Stimulated activated CD8-positive, alpha-beta memory T cell treated with anti-CD3 and anti-CD28 coated beads, Interleukin-7, amount 100 ng/mL, for 1 hour (primary cell): ENCODE measurements at places on chromosomes 2 and 18.

DNA sequence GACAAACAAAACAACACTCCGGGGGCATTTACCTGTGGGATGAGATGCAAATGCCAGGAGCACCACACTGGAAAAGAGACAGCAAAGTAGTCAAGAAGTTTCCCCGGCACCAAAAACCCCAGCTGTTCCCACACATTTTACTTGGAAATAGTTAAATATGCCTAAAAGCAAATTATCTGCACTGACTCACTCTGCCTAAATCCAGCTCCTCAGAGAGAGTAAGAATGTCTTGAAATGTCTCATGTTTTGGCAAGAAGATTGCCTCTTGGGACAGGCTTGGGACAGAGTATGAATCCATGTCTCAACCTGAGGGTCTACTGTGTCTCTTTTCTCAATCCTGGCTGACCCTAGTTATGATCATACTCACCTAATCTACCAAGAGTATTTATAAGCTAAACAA lies 87.5 kb upstream of the RIOK3 start:
- DNase-seq, result no peak

DNA sequence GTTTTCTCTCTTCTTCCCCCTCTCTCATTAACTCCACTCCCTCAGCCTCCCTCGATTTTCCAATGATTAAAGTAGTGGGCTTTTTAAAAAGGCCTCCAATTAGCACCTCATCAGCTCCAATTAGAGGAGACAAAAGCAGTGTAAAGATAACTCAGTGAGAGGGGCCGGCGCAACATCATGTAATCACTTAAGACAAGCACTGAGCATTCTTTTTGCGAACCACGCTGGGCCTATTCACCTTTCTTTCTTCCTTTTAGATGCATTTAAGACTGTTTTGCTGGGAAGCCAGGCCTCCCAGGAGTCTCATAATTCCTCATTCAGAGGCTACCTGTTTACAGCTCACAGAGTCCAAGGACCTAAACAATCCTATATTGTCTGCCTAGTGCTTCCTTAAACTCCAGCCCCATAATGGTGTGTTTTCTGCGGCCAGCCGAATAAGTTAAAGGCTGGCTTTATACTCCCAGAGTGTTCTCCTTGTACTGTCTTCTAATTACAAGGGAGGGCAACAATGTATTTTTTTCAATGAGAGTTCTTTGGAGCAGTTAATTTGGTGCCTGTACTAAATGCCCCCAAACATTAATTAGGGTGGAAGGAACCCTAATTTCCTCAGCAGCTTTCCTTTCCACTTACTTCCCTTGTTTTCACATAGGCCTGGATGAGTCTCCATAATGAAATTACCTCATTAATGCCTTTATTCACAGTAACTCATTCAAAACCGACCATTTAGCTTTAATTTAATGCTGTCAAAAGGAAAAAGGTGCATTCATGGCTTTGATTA lies 28.0 kb upstream of the LMAN1 start:
- no peak for DNase-seq

- no peak for DNase-seq
Measured at GRCh38 chr2:112644933-112645309, 818 bp upstream of the SLC20A1 start.

DNA sequence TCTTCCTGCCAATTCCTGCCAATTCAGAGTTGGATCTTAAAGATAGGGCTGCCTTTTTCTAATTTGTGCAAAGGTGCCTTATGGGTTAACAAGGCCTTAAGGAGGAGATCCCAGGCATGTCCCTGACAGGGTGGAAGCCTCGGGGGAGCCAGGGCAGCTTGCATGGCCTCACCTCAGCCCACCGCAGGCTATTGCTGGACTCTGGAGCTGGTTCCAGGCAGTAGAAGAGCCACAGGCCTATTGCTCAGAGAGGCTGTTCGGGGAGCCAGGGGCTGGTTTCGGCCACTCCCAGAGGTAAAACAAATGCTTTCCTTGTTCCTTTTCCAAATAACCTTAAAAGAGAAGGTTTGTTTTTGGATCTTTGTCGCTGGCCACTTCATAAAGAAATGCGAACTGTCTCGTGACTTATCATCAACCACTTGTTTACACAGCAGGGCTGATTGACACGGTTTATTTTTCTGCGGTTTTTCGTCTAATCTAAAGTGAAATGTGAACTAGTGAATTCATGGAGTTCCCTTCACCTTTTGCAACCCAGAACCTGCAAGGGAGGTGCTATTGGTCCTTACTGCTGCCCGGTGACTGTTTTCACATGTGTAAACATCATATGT lies 108.6 kb downstream of the APOB start:
- DNase-seq, result no peak

DNA sequence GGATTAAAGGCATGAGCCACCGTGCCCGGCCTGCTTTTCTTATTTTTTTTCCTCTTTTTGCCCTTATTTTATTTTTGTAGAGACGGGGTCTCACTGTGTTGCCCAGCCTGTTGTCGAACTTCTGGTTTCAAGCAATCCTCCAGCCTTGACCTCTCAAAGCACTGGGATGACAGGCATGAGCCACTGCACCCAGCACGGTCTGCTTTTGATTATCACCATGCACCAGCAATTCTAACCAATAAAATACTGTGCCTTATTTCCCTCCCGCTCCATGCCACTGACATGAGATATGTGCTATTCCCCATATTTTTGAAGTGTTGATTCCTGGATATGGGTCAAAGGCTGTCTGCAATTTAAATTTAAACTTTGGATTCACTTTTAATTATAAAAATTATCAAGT lies 42.9 kb downstream of the ACYP2 start:
- no peak for DNase-seq

- DNase-seq, result no peak
Measured at GRCh38 chr2:138630164-138630563, 128.6 kb downstream of the SPOPL start.

- DNase-seq, result no peak
Measured at GRCh38 chr2:137929519-137929916, 34.8 kb upstream of the HNMT start.

DNA sequence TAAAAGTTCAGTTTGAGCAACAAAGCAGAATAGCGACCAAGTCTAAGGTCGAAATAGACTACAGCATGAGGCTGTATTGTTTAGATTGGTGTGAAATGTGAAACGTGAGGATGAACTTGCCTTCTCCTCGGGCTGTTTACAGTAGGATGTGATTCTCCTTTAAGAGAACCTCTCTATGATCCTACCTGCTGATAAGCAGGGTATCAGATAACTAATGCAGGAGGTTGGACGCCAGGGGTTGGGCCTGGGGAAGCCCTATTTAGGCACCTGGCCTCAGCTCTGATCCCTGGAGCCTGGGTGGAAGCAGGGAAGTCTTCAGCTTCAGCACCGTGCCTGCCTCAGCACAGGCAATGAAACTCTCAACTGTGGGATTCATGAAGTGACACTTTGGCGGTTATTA lies 11.4 kb downstream of the CRYGD start:
- DNase-seq, result no peak

DNA sequence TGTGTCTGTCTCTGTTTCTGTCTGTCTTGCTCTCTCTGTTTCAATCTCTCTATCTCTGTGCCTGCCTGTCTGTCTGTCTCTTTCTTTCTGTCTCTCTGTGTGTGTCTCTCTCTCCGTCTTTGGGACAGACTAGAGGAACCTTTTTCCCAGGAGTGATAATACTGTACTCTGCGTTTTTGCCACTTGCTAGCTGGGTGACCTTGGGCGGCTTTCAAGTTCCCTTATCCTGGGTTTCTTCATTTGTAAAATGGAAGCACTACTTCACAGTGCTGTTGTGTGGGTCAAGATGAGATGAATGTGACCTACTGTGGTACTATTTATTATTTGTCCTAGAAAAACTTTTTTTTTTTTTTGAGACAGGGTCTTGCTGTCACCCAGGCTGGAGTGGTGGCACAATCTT lies 42.4 kb downstream of the HPCAL1 start:
- DNase-seq, result no peak

DNA sequence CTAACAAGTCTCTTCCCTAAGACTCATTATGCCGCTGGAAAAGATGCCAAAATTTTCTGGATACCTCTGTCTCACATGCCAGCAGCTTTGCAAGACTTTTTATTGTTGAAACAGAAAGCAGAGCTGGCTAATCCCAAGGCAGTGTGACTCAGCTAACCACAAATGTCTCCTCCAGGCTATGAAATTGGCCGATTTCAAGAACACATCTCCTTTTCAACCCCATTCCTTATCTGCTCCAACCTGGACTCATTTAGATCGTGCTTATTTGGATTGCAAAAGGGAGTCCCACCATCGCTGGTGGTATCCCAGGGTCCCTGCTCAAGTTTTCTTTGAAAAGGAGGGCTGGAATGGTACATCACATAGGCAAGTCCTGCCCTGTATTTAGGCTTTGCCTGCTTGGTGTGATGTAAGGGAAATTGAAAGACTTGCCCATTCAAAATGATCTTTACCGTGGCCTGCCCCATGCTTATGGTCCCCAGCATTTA lies 26.3 kb downstream of the DHRS9 start:
- DNase-seq, result no peak

- no peak for DNase-seq
Measured at GRCh38 chr2:43542285-43542933, 53.4 kb downstream of the THADA start.

DNA sequence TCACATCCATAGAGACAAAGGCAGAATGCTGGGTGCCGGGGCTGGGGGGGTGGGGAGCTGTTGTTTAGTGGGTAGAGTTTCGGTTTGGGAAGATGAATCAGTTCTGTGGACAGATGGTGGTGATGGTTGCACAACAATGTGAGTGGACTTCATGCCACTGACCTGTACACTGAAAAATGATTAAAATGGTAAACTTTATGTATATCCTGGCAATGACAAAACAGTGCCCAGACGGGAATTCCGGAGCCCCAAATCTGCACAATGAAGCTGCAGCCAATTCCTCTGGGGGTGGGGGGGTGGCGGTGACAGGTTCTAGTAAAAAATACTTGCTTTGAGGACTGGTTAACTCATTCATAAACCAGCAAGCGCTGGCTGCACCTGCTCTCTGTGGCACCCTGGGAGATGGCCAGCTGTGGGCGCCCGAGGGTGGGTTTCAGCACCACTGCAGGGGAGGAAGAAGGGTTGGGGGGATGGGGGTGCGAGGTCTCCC lies 81.8 kb upstream of the HPCAL1 start:
- no peak for DNase-seq

DNA sequence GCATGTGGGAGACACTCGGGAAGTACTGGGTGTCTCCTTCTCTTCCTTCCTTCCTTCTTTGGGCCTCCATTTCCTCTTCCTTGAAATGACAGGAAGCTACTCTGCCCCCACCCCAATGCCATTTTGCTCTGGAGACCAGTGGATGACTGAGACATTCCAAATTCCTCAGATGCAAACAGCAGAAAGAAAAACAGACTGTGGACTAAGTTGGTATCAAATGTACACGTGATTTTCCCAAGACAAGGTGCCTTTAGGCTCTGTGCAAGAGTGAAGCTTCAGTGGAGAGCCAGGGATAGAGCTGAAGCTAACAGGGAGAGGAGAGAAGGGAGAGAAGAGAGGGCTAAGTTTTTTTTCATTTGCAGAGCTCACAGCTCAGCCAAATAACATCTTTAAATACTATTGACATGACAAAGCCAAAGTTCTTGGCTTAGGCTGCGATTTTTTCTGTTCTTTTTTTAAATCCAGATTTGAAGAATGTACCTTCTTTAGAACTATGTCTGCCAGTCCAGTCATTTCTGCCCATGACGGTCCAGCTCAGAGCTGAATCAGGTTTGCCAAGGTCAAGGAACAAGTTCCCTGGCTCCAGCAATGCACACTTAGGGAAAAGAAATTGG lies 84.5 kb upstream of the LCLAT1 start:
- no peak for DNase-seq

GRCh38 chr2:147910990-147911473 lies 66.2 kb downstream of the ACVR2A start:
- DNase-seq, result peak; percentile 5

- no peak for DNase-seq
Measured at GRCh38 chr18:11950824-11951223, 30.5 kb upstream of the IMPA2 start.

GRCh38 chr2:151623631-151624030 lies 110.6 kb downstream of the NEB start:
- DNase-seq, result no peak

GRCh38 chr2:52536929-52537460 lies 1230.6 kb upstream of the CHAC2 start:
- no peak for DNase-seq

DNA sequence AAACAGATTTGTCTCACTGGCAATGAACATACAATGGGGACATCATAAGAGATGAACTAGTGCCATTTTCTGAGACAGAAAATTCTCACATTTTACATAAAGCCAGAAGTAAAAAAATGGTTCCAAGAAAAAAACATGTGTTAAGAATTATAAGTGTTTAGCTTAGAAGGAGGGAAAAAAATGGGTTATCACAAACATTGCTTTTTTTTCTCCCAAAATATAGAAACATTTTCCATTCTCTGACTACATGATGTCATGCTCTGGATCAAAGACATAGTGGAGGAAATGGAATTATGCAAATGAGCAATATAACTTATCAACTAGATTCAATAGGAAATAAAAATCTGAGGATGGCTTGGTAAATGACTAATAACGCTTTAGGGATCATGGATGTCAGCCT lies 49.8 kb downstream of the SPATS2L start:
- no peak for DNase-seq

GRCh38 chr18:42929857-42930256 lies 185.6 kb downstream of the RIT2 start:
- no peak for DNase-seq

GRCh38 chr2:174074831-174075230 lies 109.7 kb upstream of the SP3 start:
- no peak for DNase-seq

DNA sequence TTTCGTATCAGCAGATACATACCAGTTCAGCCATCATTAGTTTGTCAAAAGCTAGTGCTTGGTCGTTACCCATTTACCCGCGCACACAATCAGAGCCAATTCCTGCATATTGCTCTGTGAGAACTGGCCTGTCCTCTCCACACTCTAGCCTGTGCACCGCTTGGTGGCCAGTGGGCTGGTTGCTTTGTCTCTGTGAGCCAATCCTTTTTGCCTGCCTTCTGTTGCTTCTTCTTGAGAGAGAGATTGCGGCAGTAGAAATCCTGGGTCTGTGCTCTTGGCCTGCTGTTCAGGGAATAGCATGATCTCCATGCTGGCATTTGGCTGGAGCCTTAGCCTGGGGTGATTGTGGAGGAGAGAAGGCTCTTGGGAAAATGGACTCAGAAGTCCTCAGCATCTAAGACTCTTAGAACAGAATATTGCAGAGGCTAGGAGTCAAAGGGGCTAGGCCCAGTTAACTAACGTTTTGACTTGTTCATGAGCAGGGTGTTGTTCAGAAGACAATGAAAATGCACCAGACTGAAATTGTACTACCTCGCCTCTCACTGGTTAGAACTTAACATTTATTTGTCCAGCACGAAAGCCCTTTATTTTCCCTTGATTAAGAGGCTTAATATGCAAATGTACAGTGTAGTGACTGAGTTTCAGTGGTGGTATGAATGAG lies 37.1 kb downstream of the MAP4K4 start:
- DNase-seq, result no peak

GRCh38 chr2:151153601-151154000 lies 108.1 kb downstream of the RBM43 start:
- no peak for DNase-seq

DNA sequence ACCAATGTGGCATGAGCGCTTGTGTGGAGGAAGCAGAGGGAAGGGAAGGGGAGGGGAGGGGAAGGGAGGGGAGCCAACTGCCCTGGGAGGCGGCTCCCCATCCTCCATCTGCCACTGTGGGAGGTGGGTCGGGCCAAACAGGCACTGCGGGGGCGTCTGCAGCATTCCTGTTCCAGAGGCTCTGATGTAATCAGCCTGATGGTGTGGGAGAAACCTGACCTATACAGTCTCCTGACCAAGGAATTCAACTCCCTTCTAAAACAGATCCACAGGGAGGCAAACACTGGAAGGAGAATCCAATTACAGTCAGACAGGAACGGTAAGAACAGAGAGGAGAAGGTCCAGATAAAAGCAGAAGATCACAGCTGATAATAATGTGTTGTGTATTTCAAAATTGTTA lies 88.8 kb downstream of the CD8B2 start:
- DNase-seq, result no peak
